ENCODE measurements at places on chromosomes 6 and 20. TPM values are rescaled to one million over a fixed set of nuclear protein-coding genes. Genes with fewer than 3 reads are reported as not detected.

ZFAND3 gene
- total RNA-seq, result 45.4 TPM

DNA sequence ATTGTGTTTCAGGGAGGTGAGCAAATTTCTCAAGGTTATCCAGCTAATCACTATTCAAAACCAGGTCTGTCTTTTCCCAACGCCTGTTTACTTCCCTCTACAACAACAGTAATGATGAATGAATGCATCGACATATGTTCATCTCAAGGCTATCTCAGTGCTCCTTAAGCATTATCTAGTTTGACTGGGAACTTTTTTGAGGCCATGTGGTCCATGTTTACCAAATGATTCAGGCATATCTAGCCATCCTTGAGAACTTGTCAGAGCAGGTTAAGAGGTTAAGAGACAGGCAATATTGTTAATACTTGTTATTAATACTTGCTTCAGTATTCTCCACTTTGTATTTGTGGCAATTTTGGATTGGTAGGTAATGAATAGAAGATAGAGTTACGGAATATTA is 1038.4 kb upstream of the FLRT3 start:
- H3K27ac ChIP-seq, result no peak overlapping the region
- no peaks in the 10 kb centered on the region for H3K36me3 ChIP-seq
- H3K27me3 ChIP-seq, result no peaks in the 10 kb centered on the region
- H3K4me1 ChIP-seq, result no peaks in the 10 kb centered on the region
- no peak overlapping the region for H3K4me3 ChIP-seq

DNA sequence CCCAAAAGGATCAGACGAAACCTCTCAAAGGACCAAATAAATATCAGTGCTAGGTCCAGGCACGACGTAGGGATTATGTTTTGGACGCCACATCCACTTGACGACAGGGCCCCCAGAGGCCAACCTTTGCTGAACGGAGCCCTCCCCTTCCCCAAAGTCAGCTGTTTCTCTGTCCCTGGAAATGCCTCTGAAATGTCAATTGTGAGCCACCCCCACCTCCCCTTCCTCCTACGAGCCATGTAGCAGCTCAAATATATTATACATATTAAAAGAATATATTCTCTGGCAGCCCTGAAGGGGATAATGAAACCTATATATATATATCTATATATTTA is 39.6 kb upstream of the BLCAP start:
- peaks cover 6% of the 10 kb centered on the region for H3K27me3 ChIP-seq
- no peak overlapping the region for H3K27ac ChIP-seq
- no peaks in the 10 kb centered on the region for H3K36me3 ChIP-seq
- no peak for DNase-seq
- H3K4me1 ChIP-seq, result peaks cover 55% of the 10 kb centered on the region

SCAND1 gene
- 94.6 TPM for total RNA-seq

ITPA gene
- total RNA-seq, result 88.5 TPM

DNA sequence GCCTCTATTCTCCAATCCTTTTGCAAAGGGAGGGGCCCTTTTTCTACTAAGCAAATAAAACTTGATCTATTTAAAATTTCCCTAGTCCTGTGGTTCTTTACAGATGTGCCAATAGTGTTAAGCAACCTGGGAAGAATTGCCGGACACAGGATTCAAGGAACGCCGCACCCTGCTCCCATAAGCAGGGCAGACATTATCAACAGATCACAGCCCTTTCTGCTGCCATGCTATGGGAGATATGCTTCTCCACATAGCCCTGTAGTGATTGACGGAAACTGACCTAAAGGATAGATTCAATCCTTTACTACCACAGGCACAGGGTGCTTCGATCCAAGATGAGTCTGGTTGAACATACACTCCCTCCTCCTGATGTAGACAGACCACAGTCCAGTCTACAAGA is 118.4 kb upstream of the TRAF3IP2 start:
- no peaks in the 10 kb centered on the region for H3K36me3 ChIP-seq
- no peaks in the 10 kb centered on the region for H3K27me3 ChIP-seq
- peaks cover 9% of the 10 kb centered on the region for H3K4me1 ChIP-seq

DNA sequence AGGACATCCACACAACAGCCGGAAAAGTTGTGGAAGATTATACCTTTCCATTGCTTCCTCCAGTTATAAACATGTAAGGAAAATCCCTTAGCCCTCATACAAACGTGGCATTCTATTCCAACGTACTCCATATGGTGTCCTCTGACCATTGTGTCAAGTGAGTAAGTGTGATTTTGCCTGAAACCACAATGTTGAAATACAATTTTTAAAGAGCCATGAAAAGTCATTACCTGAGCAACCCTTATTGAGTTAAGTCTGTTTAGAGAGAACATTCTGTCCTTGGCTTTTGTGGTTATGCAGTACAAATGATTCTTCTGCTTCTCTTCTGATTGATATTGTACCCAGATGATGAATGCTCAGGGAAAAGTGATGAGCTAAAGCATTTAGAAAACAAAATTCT is 530.1 kb downstream of the HAO1 start:
- H3K4me3 ChIP-seq, result no peak overlapping the region
- no peak overlapping the region for H3K27ac ChIP-seq
- H3K27me3 ChIP-seq, result no peaks in the 10 kb centered on the region
- H3K4me1 ChIP-seq, result peaks cover 5% of the 10 kb centered on the region
- no peak for DNase-seq
- H3K36me3 ChIP-seq, result no peaks in the 10 kb centered on the region

- H3K27me3 ChIP-seq, result peaks cover 22% of the 10 kb centered on the region
- no peaks in the 10 kb centered on the region for H3K36me3 ChIP-seq
- peaks cover 6% of the 10 kb centered on the region for H3K4me1 ChIP-seq
- no peak overlapping the region for H3K27ac ChIP-seq
- no peak for DNase-seq
- H3K4me3 ChIP-seq, result no peak overlapping the region
Observed at GRCh38 chr6:101386982-101387381, 6.5 kb upstream of the GRIK2 start.

- peaks cover 34% of the 10 kb centered on the region for H3K4me1 ChIP-seq
- H3K36me3 ChIP-seq, result peaks cover 11% of the 10 kb centered on the region
- H3K27me3 ChIP-seq, result no peaks in the 10 kb centered on the region
Observed at GRCh38 chr6:79544299-79544927, 7.2 kb upstream of the LCA5 start.

- H3K27ac ChIP-seq, result peak overlapping the region; percentile 100
- H3K27me3 ChIP-seq, result peaks cover 4% of the 10 kb centered on the region
- peaks cover 40% of the 10 kb centered on the region for H3K4me1 ChIP-seq
- DNase-seq, result no peak
- H3K4me3 ChIP-seq, result peak overlapping the region; percentile 97
Observed at GRCh38 chr6:27867945-27868300, 44.3 kb downstream of the OR2B2 start.

- no peak for DNase-seq
- H3K4me3 ChIP-seq, result no peak overlapping the region
- H3K36me3 ChIP-seq, result no peaks in the 10 kb centered on the region
- no peaks in the 10 kb centered on the region for H3K27me3 ChIP-seq
Observed at GRCh38 chr6:137405806-137406205, 88.4 kb downstream of the OLIG3 start.

DNA sequence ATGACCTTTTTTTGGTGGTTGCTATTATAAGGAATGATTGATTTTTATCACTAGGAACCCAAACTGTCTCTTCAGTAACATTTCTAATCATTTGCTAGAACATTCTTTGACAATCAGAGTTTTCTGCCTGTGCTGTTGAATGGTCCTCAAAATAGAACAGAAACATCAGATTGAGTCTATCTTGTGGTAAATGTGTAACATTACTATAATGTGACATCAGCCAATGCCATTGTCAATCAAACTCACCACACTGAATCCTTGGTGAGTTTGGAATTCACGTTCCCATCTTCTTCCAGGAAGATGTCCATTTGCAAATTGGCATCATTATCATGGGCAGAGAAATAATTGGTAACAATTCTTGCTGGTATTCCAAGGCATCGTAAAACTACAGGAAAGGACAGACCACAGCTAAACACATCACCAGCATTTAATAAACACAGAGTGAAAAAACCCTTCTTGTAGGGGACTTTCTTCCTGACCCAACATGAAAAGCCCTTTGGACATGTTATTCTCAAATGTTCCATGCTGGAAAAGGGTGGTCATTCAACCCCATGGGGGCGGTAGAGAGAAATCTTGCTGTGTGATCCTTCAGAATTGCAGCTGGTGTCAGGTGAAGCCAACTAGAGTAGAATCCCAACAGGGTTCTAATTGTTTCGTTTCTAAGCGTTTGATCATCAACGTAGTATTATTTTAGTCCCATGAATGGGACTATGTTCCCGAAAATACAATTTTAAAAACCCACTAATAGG is 98.5 kb downstream of the F13A1 start:
- no peak overlapping the region for H3K4me3 ChIP-seq
- H3K27me3 ChIP-seq, result no peaks in the 10 kb centered on the region
- peaks cover 12% of the 10 kb centered on the region for H3K4me1 ChIP-seq
- DNase-seq, result peak; percentile 68
- no peak overlapping the region for H3K27ac ChIP-seq

DNA sequence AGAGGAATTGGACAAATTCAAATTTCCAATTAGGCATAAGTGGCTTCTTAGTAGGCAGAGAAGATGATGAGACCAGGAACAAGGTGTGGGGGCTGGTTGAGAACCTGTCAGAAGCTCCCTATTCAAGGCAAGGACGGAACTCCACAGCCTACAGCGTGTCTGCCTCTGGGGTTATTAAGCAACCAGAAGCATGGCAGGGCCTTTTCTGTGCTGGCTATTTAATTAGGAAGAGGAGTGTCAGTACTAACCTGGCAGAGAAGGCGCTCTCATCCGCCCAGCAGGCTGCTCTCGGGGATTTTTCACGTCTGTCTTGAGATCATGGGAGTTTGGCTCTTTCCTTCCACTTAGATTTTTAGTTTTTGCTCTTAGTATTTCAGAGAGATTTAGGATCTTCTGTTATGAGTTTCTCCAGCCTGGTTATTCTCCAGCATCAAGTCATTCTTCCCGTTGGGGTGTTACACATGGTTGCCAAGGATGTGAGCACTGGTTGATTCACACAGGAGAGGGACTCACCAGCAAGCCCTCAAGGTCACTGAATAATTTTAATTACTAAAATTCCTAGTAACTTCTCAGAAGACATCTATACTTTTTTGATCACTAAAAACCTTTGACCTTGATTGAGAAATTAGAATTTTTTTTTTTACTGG is 23.9 kb downstream of the ADTRP start:
- peaks cover 10% of the 10 kb centered on the region for H3K36me3 ChIP-seq
- H3K27me3 ChIP-seq, result no peaks in the 10 kb centered on the region
- no peak overlapping the region for H3K27ac ChIP-seq
- no peak for DNase-seq

DNA sequence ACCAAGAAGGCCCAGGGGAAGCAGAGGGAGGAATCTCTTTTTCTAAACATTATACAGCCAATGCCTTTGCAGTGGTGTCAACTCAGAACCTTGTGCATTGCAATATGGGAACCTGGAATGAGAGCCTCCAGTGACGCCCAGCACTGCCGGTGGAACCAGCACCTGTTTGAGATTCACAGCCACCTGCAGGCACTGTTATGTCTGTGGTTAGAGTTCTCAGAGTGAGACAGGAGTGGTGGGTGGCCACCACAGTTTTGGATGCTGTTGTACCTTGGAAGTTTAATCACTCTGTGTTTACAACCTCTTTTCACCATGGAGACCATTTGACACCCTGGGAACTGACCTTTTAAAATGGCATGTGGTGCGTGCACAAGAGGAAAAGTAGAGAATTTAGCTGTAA is 185.3 kb upstream of the KCNG1 start:
- no peak overlapping the region for H3K27ac ChIP-seq
- no peak overlapping the region for H3K4me3 ChIP-seq
- peaks cover 16% of the 10 kb centered on the region for H3K27me3 ChIP-seq
- DNase-seq, result no peak
- H3K36me3 ChIP-seq, result no peaks in the 10 kb centered on the region

DNA sequence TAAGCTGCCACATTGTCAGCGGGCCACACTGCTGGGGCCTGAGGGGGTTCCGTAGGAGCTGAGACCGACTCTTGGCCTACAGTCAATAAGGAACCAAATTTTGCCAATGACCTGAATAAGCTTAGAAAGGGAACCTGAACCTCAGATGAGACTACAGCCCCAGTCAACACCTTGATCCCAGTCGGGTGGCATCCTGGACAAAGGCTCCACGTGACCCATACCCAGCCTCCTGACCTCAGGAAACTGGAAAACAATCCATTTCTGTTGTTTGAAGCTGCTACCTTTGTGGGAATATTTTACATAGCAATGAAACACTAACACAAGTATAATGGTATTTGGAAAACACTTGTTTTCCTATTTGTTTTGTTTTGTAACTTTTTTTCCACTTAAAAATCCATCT is 179.9 kb upstream of the RALGAPA2 start:
- no peaks in the 10 kb centered on the region for H3K36me3 ChIP-seq
- no peaks in the 10 kb centered on the region for H3K27me3 ChIP-seq
- no peak overlapping the region for H3K27ac ChIP-seq
- no peak overlapping the region for H3K4me3 ChIP-seq

- no peak overlapping the region for H3K27ac ChIP-seq
- no peak overlapping the region for H3K4me3 ChIP-seq
- H3K36me3 ChIP-seq, result no peaks in the 10 kb centered on the region
Observed at GRCh38 chr6:118758946-118759345, 107.6 kb upstream of the CEP85L start.

EEF1A1 gene
- 11,564 TPM for total RNA-seq

PRICKLE4 gene
- total RNA-seq, result 1.5 TPM

- 0 out of 2 replicates have a peak, but pooled peaks cover 2% of the 10 kb centered on the region for H3K27me3 ChIP-seq
- no peaks in the 10 kb centered on the region for H3K36me3 ChIP-seq
- no peak overlapping the region for H3K4me3 ChIP-seq
- no peak overlapping the region for H3K27ac ChIP-seq
Observed at GRCh38 chr6:85298553-85298952, 151.3 kb upstream of the NT5E start.

DNA sequence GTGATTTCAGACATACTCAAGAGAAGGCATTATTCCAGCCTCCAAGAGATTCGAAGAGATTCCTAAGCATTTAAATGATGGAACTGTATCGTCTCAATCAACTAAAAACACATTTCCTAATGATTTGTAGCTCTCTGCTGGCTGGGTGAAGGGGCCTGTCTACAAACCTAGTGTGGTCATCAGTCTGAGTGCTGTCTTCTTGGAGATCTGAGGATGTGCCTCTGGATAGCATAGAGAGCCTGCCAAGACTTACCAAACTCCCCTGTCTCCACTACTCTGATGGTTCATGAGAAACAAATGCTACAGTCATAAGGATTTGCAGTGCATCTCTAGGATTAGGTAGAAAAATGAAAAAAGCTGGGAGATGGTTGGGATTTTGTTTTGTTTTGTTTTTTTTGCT is 176.9 kb upstream of the CITED2 start:
- H3K4me1 ChIP-seq, result peaks cover 22% of the 10 kb centered on the region
- DNase-seq, result no peak
- no peak overlapping the region for H3K4me3 ChIP-seq
- H3K27me3 ChIP-seq, result no peaks in the 10 kb centered on the region
- H3K27ac ChIP-seq, result no peak overlapping the region

GRCh38 chr6:44298864-44299263 is 14.3 kb downstream of the AARS2 start:
- H3K27ac ChIP-seq, result no peak overlapping the region
- peaks cover 11% of the 10 kb centered on the region for H3K4me1 ChIP-seq
- H3K4me3 ChIP-seq, result 0 out of 2 replicates have a peak overlapping the region, but pooled peaks have one; percentile 11

DNA sequence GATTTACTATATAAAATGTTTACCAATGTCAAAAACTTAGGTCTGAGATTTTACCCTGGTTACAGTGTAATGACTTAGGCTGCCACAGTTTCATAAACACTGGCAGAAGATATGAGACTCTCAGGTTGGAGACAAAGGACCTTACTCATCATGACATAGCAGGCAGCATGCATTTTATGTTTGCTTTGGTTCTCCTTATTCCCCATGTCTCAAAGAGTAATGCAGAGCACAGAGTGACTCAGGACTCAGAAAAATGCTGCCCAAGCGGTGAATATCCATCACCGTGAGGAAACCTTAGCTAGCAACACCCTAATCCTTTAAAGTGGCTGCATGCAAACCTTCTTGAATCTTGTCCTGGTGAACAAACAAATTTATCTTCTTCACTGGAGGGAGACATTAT is 112.1 kb upstream of the EYS start:
- peaks cover 5% of the 10 kb centered on the region for H3K4me1 ChIP-seq
- H3K27me3 ChIP-seq, result no peaks in the 10 kb centered on the region
- H3K27ac ChIP-seq, result no peak overlapping the region
- H3K4me3 ChIP-seq, result no peak overlapping the region
